Activated naive CD4-positive, alpha-beta T cell treated with anti-CD3 and anti-CD28 coated beads for 36 hours (primary cell): ENCODE measurements at places on chromosomes 5 and 9. TPM values are rescaled to one million over a fixed set of nuclear protein-coding genes. Genes with fewer than 3 reads are reported as not detected.

Gene DOLPP1
- 19.9 TPM for total RNA-seq

Gene RIMOC1
- 16.6 TPM for total RNA-seq

GRCh38 chr5:144203750-144204596 is 33.3 kb downstream of the KCTD16 start:
- H3K4me1 ChIP-seq: peaks cover 17% of the 10 kb centered on the region
- no peak overlapping the region for H3K4me3 ChIP-seq
- no peak overlapping the region for H3K27ac ChIP-seq
- peaks cover 38% of the 10 kb centered on the region for H3K27me3 ChIP-seq
- peak; percentile 65 for DNase-seq

- no peaks in the 10 kb centered on the region for H3K4me1 ChIP-seq
- no peak overlapping the region for H3K27ac ChIP-seq
- H3K27me3 ChIP-seq: no peaks in the 10 kb centered on the region
- H3K36me3 ChIP-seq: peaks cover 11% of the 10 kb centered on the region
- no peak overlapping the region for H3K4me3 ChIP-seq
These were observed 165.3 kb downstream of the ERCC6L2 start for GRCh38 chr9:96040591-96041461.

DNA sequence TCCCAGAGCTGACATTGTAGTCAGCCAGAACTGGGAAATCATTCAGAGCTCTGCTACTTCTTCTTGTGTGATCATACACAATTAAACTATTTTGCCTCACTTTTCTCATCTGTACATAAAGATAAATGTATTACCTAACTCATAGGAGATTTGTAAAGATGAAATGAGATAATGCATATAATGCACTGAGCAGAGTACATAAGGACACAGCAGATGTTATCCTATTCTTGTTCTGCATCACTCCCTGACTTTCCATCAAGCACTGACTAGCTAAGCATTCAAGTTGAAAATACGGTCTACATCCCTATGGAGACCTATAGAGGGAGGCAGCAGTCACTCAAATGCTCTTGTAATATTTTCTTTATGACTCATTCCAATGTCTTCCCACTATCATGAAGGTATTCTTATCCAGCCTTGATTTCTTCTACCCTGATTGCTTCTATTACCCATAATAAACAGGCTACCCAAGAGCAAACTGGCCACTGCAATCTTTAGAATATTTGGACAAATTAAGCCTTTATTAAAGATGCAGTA is 16.3 kb upstream of the PRR16 start:
- DNase-seq: no peak
- H3K27ac ChIP-seq: no peak overlapping the region
- H3K4me1 ChIP-seq: no peaks in the 10 kb centered on the region
- no peaks in the 10 kb centered on the region for H3K27me3 ChIP-seq
- H3K4me3 ChIP-seq: no peak overlapping the region
- no peaks in the 10 kb centered on the region for H3K36me3 ChIP-seq

GRCh38 chr5:179852993-179853547 is 5.5 kb downstream of the MRNIP start:
- H3K4me3 ChIP-seq: no peak overlapping the region
- peak overlapping the region; percentile 43 for H3K27ac ChIP-seq
- peaks cover 11% of the 10 kb centered on the region for H3K36me3 ChIP-seq

DNA sequence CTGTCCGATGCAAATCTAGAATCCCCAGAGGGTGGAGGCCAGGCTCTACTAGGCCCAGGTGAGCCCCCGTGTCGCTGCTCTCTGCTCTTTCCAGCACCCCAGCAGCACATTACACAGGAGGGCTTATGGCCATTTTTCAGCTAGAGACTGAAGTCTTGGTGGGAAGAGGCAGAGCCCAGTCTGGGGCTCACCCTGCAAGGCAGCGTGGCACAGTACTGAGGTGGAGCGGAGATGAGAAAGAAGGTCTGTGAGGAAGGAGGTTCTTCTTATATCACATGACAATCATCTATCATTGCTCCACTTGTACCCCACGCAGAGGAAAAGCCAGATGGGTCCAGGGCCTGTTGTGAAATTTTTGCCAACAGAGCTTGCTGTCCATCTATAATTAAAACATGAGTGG is 10.0 kb upstream of the KIF12 start:
- no peaks in the 10 kb centered on the region for H3K4me1 ChIP-seq
- H3K27ac ChIP-seq: peak overlapping the region; percentile 39
- no peak for DNase-seq

DNA sequence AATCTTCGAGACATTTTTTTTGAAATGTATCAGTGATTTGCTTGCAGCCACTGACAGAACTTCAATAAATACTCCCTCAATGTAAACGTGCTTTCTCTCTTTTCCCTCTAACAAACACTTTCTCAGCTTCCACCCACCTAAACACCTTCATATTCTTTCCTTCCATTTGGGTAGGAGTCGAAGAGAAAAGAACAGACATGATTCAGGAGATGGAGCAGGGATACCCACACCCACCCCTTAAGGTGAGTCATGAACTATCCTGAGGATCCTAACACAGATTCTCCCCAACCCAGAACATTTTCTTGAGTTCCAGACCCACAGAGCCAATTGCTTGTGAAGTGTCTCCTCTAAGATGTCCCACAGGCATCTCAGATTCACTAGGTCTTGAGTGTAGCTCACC is 488.8 kb downstream of the CDK5RAP2 start:
- H3K4me3 ChIP-seq: no peak overlapping the region
- H3K36me3 ChIP-seq: no peaks in the 10 kb centered on the region
- DNase-seq: no peak
- no peak overlapping the region for H3K27ac ChIP-seq
- no peaks in the 10 kb centered on the region for H3K4me1 ChIP-seq

DNA sequence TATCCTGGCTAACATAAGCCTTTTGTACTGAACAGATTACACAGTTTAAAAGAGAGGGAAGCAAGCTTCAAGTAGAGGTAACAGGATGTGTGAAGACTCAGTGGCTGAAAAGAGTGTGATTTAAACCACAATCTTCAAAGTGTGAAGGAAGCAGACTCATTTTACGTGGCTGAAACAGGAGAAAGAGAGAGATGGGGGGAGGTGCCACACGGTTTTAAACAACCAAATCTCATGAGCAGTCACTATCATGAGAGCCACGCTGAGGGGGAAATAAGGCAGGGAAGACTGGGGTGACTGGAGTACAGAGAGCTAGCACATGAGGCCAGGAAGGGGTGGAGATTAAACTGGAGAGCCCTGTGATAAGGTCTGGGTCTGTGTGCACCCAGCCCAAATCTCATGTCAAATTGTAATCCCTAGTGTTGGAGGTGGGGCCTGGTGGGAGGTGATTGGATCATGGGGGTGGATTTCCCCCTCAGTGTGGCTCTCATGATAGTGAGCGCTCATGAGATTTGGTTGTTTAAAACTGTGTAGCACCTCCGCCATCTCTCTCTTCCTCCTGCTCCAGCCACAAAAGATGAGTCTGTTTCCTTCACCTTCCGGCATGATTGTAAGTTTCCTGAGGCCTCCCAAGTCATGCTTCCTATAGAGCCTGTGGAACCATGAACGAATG is 318.6 kb upstream of the CD180 start:
- H3K4me1 ChIP-seq: peaks cover 50% of the 10 kb centered on the region
- no peak overlapping the region for H3K4me3 ChIP-seq
- H3K27ac ChIP-seq: peak overlapping the region; percentile 31
- DNase-seq: peak; percentile 79
- no peaks in the 10 kb centered on the region for H3K36me3 ChIP-seq
- H3K27me3 ChIP-seq: no peaks in the 10 kb centered on the region

GRCh38 chr9:135951889-135952663 is 9.1 kb downstream of the UBAC1 start:
- no peak overlapping the region for H3K4me3 ChIP-seq
- DNase-seq: no peak
- no peak overlapping the region for H3K27ac ChIP-seq
- H3K36me3 ChIP-seq: peaks cover 4% of the 10 kb centered on the region

GRCh38 chr9:20466328-20467008 is 155.8 kb downstream of the MLLT3 start:
- H3K27ac ChIP-seq: no peak overlapping the region
- H3K4me3 ChIP-seq: no peak overlapping the region
- peaks cover 48% of the 10 kb centered on the region for H3K4me1 ChIP-seq
- H3K27me3 ChIP-seq: no peaks in the 10 kb centered on the region

- no peaks in the 10 kb centered on the region for H3K27me3 ChIP-seq
- no peaks in the 10 kb centered on the region for H3K36me3 ChIP-seq
- no peak overlapping the region for H3K4me3 ChIP-seq
- no peak for DNase-seq
These were observed 141.9 kb downstream of the ST8SIA4 start for GRCh38 chr5:100761192-100761591.

- H3K36me3 ChIP-seq: no peaks in the 10 kb centered on the region
- H3K4me1 ChIP-seq: no peaks in the 10 kb centered on the region
- no peak overlapping the region for H3K27ac ChIP-seq
- DNase-seq: no peak
- no peaks in the 10 kb centered on the region for H3K27me3 ChIP-seq
These were observed 821.3 kb upstream of the TYRP1 start for GRCh38 chr9:11871852-11872251.

DNA sequence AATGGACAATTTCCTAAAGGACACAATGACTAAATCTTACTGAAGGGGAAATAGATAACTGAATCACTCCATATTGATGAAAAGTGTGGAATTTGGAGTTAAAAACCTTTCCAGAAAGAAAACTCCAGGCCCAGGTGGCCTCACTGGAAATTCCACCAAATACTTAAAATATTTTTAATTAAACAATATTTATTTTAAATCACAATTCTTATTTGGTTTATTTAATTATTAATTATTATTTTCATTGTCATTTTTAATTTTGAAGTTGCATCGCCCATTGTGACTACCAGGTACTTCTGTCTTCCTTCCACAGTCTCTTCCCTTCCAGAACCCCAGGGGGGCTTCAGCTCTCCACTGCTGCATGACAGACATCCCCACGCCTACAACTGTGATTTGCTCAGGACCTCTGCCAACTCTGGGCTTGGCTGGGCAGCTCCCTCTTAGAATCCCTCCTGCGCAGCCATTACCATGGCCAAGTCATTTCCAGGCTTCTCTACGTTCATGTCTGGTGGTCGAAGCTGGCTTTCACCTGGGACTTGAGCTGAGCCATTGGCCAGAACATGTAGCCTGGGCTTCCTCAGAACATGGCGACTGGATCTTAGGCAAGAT is 16.4 kb upstream of the GADD45G start:
- H3K4me3 ChIP-seq: no peak overlapping the region
- no peaks in the 10 kb centered on the region for H3K36me3 ChIP-seq
- no peak overlapping the region for H3K27ac ChIP-seq

DNA sequence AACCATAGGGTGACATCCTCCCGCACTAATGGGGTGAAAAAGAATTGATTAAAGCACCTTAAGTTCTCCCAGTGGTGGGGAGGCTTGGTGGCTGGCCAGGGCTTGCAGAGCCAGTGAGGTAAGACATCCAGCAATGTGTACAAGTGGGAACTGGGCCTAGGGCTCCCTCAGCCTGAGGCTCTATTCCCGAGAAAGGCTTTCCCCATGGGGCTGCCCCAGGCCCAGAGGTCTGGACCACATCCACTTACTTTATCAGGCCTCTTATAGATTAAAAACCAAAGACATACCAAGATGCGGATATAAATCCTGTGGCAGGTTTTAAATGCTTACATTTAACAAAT is 35.3 kb downstream of the C5orf15 start:
- no peak for DNase-seq
- no peaks in the 10 kb centered on the region for H3K36me3 ChIP-seq
- H3K27me3 ChIP-seq: no peaks in the 10 kb centered on the region
- no peak overlapping the region for H3K4me3 ChIP-seq
- H3K4me1 ChIP-seq: peaks cover 42% of the 10 kb centered on the region
- H3K27ac ChIP-seq: no peak overlapping the region

DNA sequence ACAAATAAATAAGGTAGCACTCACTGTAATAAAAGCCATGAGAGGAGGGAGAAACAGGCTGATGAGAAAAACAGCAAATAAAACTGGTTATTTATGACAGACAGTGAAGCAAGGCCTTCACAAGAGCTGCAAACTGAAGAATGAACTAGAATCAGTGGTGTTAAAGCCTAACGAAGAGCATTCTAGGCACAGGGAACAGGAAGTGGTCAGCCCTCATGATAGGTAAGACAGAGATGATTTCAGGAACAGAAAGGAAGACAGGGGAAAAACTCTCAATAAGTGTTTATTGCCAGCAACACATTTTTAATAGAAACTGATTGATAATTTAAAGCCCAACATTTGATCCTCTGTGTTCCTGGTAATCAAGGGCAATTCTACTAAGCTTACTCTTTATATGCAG is 124.5 kb downstream of the EDIL3 start:
- H3K27ac ChIP-seq: no peak overlapping the region
- no peak for DNase-seq
- no peaks in the 10 kb centered on the region for H3K4me1 ChIP-seq
- no peaks in the 10 kb centered on the region for H3K27me3 ChIP-seq
- H3K36me3 ChIP-seq: no peaks in the 10 kb centered on the region
- no peak overlapping the region for H3K4me3 ChIP-seq
